ENCODE measurements at places on chromosomes 2 and 18.
A peak's percentile ranks its signal among the peaks of the same experiment; 100 is the strongest.

DNA sequence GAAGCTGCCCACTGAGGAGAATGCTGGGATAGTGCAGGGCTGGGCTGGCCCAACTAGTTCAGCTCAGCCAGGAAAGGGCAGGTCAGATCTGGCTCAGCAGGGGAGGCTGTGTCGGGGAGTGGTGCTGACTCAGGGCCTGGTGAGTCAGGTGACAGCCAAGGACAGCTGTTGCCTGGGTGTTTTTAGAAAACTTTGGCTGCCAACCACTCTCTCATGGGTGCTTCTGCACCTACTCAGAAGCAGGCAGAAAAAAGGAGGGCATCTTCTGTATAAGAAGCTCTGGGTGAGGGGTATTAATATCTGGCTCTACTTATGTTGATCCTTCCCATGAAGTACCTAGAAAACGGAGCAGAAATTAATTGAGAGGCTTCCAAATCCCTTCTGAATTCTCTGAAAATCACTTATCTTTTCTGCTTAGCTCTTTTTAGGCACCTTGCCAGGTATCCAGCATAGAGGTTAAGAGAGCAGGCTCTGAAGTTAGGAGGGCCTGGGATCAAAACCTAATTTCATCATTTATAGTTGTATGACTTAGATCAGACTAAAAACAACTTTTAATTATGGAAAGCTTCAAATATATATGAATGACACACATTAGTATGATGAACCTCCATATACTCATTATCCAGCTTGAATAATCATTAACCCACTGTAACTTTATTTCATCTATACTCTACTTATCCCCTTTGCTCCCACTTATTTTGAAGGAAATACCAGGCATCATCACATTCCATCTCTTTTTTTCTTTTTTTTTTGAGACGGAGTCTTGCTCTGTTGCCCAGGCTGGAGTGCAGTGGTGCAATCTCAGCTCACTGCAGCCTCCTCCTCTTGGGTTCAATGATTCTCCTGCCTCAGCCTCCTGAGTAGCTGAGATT is 15.5 kb upstream of the RAB10 start:
- DNase-seq, result peak; percentile 12

DNA sequence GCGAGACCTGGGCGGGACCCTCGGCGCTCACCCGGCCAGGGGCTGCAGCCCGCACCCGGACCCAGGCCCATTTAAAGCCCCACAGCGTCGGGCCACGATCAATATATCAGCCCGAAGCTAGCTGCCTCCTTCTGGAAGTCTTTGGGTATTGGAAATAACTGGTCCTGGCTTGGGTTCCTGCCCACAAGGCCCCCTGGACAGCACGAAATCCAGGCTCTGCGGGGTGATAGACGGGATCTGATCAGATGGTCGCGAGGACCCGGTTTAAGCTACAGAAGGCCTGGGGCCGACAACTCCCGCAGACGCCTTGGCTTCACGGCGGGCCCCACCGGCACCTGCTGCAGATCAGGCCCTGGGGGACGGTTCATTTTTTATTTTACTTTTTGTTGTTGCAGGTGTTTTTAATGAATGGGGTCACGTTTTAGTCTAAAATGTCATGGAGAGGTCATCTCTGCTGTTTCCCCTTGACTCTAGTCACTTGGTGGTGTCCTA is 362 bp upstream of the PSTPIP2 start:
- no peak for DNase-seq

GRCh38 chr2:189273734-189274133 is 94.2 kb upstream of the COL5A2 start:
- no peak for DNase-seq

DNA sequence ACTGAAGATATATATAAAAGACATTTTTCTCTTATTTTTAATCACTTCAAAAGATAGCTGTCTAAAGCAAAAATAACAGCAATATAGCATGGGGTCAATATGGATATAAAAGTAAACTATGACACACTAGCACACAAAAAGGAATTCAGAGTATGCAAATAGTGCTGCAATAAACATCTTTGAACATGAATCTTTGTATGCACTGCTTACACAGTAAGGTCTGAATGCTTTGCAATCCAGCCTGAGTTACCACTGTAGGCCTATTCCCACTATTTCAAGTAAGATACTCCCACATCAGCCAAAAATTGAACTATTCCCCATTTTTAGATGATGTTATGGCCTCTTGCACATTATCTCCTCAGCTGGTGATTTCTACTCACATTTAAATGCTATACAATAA is 27.4 kb upstream of the ERCC3 start:
- DNase-seq, result no peak

DNA sequence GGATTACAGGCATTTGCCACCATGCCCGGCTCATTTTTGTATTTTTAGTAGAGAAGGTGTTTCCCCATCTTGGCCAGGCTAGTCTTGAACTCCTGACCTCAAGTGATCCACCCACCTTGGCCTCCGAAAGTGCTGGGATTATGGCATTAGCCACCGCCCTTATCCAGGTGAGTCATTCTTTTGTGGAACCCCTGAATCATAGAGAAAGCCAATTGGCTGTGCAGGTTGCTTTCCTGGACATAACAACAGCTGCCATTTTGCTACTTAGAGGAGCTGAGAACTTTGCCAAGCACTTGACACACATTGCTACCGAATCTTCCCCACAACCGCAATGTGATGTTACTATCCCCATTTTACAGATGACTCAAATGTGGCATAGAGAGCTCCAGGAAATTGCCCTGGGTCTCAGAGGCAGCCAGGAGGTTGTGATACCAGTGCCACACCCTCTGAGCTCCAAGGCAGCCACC is 36.0 kb downstream of the SETBP1 start:
- DNase-seq, result no peak

DNA sequence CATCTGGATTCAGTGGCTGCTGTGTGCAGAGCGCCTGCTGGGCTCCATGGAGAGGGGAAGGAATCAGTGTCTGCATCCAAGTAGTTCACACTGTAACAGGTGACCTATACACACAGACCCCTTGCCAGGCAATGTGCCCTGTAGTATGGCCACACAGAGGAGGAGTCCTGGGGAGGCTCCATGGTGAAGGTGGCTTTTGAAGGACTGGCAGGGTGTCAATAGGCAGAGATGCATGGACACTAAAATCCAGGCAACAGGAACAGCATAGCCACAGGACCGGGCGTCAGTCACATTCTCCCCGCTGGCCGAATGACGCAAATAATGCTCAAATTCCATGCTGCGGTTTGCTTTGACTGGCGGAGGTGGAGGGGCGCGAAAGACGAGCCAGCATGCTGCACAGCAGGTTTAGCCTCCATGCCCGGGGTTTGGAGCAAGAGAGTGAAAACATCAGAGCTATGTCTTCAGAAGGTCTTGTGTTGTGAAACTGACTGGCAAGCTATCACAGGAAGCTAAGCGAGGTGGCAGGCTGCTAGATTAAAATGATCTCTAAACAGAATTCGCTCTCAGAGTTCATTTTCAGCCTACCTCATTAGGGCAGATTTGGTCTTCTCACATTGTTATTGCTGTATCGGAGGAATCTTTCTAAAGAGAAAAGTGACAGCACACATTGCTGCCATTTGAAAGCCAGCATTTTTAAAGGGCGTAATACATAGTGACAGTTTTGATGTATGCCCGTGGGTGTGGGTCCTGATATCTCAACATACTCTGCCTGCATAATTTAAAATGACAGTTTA is 1.2 kb upstream of the CHMP1B start:
- peak; percentile 35 for DNase-seq

DNA sequence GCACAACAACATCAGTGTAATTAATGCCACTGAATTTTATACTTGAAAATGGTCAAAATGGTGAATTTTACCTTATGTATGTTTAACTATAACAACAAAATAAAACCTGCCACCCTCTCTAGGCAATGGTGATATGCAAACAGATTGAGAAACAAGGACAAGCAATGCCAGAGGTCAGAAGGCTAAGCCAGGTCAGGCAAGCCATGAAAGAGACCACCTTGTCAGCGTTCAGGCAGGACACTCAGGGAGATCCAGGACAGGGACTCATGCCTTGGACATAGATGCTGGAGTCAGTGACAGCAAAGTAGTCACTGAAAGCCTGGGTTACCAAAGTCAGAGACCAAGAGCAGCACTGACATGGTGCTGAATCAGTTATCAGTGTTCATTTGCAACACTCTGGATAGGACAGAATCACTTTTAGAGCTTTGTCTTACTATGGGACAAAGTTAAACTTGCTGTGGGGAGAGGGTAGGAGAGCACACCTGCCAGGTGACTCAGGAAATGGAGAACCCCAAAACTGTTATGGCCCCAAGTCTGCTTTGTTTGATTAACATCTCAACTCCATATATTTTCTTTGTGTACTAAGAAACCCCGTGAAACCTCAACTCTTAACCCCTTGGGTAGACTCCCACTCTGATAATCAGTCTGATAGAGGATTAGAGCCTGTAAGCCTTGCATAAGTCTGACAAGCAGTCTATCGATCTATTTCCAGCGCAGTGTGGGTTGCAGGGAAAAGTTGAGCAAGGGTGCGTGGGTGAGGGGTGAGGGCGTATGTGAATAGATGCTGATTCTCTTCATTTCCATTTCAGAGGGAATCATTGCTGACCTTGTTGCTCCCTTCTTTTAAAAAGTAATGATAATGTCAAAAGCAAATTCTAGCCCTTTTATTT is 48.7 kb upstream of the ZNF385B start:
- DNase-seq, result no peak

GRCh38 chr2:221533299-221533698 is 38.8 kb downstream of the EPHA4 start:
- no peak for DNase-seq

GRCh38 chr2:45984896-45985473 is 312.2 kb upstream of the EPAS1 start:
- no peak for DNase-seq

DNA sequence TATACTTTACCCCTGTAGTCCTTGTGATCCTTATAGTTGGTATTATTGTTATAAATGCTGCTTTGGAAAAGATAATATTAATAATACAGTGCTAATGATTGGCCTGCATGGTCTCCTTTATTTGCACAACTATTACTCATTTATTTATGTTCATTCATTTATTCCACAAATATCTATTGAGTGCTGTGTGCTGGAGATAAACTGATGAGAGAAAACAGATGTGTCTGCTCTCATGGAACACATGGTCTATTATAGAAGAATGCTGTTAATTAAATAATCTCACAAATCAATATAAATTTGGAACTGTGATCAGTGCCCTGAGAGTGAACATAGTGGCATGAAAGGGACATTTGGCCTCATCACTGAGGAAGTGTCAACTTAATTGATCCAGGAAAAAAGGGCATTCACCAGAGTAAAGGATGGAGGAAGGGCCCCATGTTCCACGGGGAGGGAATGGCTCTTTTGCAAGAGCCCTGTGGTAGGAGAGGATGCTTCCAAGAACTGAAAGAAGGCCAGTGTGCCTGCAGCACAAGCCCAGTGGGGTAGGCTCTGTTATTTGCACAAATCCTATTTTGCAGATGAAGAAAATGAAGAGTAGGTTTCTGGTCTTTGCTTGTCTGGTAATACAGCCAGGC is 91.5 kb upstream of the STK39 start:
- DNase-seq, result no peak

DNA sequence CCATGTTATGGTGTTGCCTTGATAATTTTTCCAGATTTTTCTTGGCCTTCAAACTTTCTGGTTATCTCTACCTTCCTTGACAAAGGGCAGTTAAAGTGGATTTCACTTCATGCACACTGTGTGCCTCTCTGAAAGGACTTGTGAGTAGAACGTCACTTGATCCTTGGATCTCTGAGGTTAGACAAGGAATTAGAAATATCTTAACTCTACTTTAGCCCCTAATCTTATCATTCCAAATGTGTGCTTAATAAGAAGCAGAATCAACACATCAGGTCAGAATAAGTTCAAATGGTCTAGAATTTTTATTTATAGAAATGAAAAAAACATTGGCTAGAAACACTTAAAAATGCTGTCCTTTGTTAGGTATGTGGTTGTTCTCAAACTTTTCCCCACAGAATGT is 205.7 kb downstream of the TPGS2 start:
- DNase-seq, result no peak

- no peak for DNase-seq
Measured at GRCh38 chr2:182228741-182229140, 198.1 kb downstream of the PDE1A start.

DNA sequence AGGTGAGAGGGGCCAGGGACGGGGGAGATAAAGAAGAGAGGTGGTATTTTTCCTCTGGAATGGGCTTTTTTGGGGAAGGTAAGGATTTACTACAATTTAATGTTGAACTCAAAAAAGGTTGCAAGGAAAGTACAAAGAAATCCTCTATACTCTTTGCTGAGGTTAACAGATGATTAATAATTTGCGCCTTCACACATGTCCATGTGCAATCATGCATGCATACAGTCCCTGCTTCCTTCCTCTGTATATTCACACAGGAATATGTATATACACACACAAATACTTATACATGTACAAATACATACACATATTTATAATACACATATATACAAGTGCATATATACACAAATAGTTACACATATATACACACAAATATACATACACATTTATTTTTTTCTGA is 193.4 kb downstream of the NBAS start:
- no peak for DNase-seq

DNA sequence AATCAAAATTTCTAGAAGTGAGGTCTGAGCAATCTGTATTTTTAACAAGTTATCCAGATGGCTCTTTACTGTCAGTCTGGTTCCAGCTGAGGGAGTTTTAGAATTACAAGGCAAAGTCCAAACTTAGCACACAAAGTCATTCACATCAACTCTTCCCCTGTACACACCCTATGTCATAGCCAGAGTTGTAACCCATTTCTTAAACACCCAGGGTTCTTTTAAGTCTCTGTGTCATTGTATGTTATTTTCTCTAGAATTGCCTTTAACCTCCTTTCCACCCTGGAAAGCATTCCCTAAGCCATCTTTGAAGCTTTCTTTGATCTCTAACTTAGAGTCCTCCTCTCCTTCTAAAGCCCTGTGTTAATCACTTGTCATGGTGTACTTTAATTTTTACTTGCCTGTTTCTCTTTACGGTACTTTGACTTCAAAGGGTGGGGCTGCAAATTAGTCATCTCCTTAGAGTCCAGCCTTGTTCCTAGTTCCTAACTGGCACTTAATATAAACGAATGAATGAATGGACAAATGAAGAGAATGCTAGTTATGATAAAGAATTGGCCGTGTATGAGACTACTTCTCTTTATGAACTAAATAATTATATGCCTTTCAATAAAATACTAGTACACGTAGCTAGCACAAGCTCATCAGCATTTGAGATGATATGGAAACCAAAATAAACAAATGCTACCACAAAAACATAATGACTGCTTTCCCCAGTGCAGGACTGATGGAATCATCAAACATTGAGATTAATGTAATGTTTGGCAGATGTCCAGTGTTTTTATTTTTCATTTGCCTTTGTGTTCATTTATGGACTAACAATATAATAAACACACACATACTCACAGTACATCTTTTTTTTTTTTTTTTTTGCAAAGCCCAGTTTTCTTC is 11.9 kb upstream of the ACTR3 start:
- no peak for DNase-seq

GRCh38 chr18:36420826-36421225 is 123.3 kb downstream of the FHOD3 start:
- DNase-seq, result no peak

GRCh38 chr18:59876310-59876626 is 23.5 kb upstream of the PMAIP1 start:
- DNase-seq, result no peak

GRCh38 chr18:5424903-5425664 is 118.7 kb downstream of the EPB41L3 start:
- no peak for DNase-seq
